ENCODE measurements at places on chromosomes 5 and 9.
A peak's percentile ranks its signal among the peaks of the same experiment; 100 is the strongest.

DNA sequence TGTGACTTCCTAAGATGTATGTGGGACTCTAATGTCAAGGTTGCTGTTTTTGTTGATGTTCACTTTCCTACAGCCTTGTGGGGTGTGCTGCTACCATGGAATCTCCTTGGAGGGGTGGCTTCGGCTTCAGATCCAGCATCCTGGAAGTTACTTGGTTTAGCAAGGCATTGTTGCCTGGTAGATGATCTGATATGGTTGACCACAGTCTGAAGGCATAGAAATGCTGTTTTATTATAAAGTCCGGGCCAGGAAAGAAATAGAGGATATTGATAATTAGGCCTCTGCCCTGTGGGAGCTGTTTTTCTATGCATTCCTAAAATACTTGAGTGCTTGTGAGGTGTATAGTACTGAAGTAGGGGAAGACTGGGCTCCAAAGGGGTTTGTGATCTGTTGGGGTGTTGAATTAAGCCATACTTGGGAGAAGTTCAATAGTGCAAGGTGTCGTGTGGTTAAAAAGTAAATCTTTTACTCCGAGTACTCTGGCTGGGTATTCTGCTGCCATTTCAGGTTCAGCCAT lies 27.3 kb upstream of the CREBRF start:
- H3K27ac ChIP-seq = peak overlapping the region; percentile 54
- no peak overlapping the region for H3K4me3 ChIP-seq
- peaks cover 4% of the 10 kb centered on the region for H3K4me1 ChIP-seq
- no peaks in the 10 kb centered on the region for H3K27me3 ChIP-seq

DNA sequence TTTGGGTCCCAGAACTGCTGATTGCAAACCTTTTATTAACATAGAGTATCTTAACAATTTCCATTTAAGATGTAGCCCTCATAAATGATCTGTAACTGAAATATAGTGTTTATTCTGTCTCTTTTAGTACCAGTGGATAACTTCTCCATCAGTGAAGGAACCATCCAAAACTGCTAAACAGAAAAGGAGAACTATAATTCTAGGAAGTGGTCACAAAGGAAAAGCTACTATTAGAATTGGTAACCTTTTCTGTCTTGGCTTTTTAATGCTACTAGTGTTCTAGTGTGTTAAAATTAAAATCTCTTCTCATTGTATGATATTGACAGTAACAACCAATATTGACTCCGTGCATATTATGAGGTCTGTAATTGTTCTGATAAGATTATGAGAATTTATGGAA lies 12.8 kb downstream of the CEP78 start:
- no peak overlapping the region for H3K4me3 ChIP-seq
- H3K4me1 ChIP-seq = no peaks in the 10 kb centered on the region

DNA sequence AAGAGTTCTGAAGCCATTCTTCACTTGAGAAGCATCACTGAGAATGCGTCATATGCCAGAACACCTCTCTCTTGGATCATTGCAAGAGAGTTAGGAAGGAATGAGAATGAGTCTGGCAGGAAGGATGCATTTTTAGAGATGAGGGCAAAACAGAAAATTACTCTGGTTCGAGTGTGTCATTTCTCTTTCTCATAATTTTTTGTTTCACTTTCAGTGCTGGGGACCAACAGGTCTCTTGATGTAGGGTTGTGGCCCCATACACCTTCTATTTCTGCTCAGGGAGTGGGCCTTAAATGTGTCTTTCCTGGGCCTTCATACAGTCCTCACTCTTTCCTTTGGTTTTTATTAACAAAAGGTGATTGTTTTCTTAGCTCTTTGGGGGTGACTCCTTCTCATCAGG lies 302.4 kb downstream of the NR3C1 start:
- H3K4me1 ChIP-seq = no peaks in the 10 kb centered on the region
- H3K4me3 ChIP-seq = no peak overlapping the region
- DNase-seq = no peak
- H3K27ac ChIP-seq = no peak overlapping the region
- no peaks in the 10 kb centered on the region for H3K27me3 ChIP-seq

DNA sequence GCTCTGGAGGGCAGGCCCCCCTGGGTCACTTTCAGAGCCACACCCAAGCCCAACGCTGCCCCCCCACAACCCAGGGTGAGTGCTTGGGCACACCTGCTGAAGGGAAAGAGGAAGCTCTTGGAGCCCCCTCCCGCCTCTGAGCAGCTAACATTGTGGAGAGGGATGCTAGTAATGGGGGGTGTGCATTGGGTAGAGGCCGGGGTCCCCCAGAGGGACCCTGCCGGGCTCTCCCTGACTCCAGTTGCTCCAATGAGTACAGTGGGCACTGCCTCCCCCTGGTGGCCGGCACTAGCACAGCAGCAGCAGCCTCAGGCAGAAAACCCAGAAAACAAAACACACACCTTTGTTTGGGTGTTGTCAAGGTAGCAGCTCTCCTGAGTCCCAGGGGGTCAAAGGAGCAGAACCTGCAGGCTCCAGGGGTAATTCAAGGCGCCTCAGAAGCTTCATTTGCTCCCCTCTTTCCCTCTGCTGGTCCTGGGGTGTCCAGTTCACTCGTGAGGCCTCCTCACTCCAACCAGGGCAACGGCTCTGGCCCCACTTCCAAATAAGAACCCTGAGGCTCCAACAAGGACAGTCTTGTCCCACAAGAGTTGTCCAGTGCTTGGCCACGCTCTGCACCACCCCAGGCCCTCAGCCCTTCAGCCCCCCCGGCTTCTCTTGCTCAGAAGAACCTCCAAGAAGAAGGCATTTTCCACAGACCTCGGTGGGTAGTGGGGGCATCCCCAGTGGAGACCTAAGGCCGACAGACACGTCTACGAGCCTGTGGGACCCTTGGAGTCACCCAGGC lies 16.1 kb downstream of the GBGT1 start:
- H3K4me3 ChIP-seq = peak overlapping the region; percentile 79
- peaks cover 3% of the 10 kb centered on the region for H3K4me1 ChIP-seq
- H3K36me3 ChIP-seq = no peaks in the 10 kb centered on the region
- H3K27ac ChIP-seq = peak overlapping the region; percentile 98
- no peaks in the 10 kb centered on the region for H3K27me3 ChIP-seq
- DNase-seq = peak; percentile 84

DNA sequence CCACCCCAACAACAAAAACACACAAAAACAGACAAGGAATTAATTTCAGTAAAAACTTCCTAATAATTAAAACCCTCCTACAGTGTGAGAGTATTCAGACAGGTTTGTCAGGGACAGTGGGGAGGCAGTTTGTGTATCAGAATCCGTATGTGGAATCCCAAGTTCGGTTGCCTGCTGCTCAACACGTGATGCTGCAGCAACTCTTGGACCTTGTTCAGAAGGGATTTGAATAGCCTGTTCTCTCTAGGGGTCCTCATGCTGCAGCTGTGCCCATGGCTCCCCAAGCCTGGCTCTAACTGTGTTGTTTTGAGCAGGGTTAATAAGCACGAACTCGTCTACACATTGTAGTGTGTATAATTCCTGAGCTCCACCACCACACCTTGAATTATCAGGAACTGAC lies 28.7 kb downstream of the TLE4 start:
- no peak overlapping the region for H3K27ac ChIP-seq
- no peak for DNase-seq
- H3K36me3 ChIP-seq = no peaks in the 10 kb centered on the region
- H3K27me3 ChIP-seq = no peaks in the 10 kb centered on the region
- no peak overlapping the region for H3K4me3 ChIP-seq

DNA sequence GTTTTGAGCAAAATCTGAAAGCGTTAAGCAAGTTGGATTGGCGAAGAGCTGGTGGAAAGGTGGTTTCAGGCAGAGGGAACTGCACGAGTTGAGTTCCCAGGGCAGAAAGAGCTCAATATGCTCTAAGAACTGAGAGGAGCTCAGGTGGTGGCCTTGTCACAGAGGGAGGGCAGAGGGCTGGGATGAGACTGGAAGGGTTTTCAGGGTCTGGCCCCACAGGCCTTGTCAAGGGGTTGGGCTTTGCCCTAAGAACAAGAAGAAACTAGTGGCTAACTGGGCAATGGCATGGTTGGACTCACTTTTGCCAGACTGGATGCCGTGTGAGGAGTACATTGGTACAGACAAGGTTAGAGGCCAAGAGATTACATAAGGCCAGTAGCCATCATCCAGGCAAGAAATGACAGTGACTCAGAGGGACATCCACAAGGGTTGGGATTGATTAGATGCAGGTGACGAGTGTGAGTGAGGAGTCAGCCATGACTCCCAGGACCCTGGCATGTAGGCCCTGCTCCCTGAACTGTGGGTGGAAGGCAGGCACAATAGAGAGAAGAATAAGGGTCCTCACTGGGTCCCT lies 75.1 kb upstream of the SMIM23 start:
- no peaks in the 10 kb centered on the region for H3K4me1 ChIP-seq
- no peaks in the 10 kb centered on the region for H3K36me3 ChIP-seq
- DNase-seq = no peak

GRCh38 chr5:4233671-4234070 lies 638.0 kb downstream of the IRX1 start:
- no peak for DNase-seq
- no peaks in the 10 kb centered on the region for H3K36me3 ChIP-seq
- H3K27me3 ChIP-seq = no peaks in the 10 kb centered on the region

- no peaks in the 10 kb centered on the region for H3K27me3 ChIP-seq
- H3K27ac ChIP-seq = peak overlapping the region; percentile 88
- no peaks in the 10 kb centered on the region for H3K36me3 ChIP-seq
- H3K4me3 ChIP-seq = peak overlapping the region; percentile 50
- DNase-seq = no peak
- peaks cover 28% of the 10 kb centered on the region for H3K4me1 ChIP-seq
Measured at GRCh38 chr9:137298401-137299202, 3.5 kb downstream of the NRARP start.
